Stimulated activated CD8-positive, alpha-beta memory T cell treated with anti-CD3 and anti-CD28 coated beads, Interleukin-2, amount 100 ng/mL, for 48 hours (primary cell): ENCODE measurements at places on chromosomes 5 and 9.

GRCh38 chr9:124267271-124267807 is 9.6 kb downstream of the NEK6 start:
- no peak for DNase-seq

DNA sequence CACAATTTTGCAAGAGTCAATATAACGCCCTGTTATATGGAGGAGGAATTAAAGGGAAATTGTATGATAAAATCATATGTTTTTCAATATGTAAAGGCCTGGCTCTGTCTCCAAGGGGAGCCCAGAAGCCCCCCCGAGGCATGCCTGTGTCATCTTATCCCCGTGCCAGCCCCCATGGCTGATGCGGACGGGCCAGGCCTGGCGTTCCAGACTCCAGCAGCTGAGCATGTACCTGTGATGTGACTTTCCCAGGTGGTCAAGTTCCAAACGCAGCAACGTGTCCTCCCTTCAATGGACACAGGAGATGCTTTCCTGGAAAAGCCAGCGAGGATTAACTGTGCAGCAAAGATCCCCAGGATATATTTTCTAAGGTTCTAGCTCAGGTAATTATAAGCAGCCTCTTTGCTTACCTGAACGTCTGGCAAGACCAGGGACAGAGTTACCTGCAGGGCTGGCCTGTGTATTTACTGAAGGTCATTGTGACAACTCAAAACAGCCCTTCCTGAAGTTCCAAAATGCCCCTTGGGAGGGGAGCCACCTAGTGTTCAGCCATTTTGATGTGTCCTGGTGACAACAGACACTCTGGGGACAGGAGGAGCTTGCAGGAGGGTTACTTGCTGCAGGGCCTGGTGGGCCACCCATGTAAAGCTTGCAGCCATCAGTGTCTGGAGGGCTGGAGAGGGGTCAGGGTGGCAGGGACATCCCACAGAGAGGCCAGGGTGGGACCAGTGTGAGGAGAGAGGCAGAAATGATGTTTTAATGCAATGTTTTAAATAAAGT is 53.3 kb upstream of the RNU6ATAC start:
- DNase-seq, result no peak

GRCh38 chr9:70588381-70588780 is 173.9 kb upstream of the KLF9 start:
- no peak for DNase-seq

DNA sequence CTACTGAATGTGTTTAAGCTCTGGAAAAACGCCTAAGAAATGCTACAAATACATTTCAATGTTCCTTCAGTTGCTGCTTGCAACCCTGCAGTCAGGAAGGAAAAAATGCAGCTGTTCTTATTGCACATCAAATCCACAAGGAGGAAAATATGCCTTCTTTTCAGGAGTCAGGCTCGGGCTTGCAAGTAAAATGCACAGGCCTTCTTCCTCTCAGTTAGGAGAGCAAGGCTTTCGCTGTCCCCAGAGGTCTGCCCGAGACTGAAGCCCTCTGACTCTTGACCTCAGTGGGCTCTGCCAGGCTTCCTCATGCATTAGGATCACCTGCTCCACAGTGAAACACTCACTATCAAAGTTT is 899 bp upstream of the SHC3 start:
- no peak for DNase-seq

GRCh38 chr9:108468364-108468763 is 387.4 kb downstream of the ACTL7B start:
- DNase-seq, result peak; percentile 4

- DNase-seq, result no peak
These were observed 50.4 kb upstream of the SYNPO start for GRCh38 chr5:150589862-150590601.

DNA sequence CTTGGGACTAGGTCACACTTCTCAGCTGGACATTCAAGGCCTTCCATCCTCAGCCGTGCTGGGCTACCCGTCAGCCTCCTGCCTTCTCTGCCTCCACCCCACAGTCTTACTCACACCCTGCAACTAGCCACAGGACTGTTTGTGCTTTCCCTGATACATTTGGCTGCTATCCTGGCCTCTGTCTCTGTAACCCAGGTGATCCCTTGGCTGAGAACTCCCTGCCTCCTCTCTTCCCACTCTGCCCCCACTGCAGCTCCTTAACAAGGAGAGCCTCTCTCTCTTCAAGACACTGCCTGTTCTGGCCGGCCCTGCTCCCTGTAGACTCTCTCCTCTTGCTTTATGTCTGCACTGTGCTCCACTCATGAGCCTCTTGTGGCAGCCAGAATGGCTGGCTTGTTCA is 120.6 kb downstream of the MSX2 start:
- DNase-seq, result no peak

DNA sequence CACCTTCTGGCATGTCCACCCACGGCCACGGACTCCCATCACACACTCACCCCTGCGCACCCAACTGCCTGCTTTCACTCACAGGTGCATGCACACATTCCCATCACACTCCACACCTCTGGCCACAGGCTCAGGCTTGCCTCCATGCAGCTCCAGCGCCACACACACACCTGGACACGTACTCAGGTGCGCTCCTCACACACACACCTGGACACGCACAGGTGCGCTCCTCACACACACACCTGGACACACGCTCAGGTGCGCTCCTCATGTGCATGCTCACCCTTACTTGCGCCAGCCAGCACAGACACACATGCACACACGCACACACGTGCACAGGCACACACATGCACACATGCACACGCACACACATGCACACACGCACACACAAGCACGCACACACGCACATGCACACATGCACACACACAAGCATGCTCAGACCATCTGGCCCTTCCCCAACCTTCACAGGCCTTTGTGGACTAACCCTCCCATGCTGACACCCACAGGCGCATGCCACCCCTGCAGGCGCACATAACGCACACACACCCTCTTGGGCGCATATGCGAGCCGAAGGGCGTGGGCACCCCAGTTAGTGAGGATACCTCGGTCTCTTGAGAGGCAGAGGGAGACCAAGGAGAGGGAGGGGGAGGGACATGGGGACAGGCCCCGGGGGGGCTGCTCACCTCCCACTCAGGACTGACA is 8.3 kb downstream of the GRIN1 start:
- no peak for DNase-seq

DNA sequence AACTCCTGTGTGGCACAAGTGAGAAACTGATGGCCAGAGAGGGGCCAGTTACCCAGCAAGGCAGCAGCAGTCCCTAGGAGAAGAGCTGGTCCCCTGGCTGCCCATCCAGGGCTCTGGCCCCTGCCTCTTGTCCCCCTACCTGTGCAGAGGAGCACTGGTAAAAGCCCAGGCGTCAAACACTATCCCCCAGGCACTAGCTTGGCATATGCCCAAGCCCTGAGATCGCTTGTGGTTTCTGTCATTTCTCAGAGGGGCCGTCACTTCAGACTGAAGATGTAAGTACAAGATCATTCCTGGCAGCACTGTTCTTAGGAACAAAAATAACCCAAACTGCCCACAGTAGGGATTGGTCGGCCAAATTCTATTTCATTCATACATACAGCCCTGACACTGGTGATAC is 53.9 kb downstream of the COL15A1 start:
- no peak for DNase-seq

DNA sequence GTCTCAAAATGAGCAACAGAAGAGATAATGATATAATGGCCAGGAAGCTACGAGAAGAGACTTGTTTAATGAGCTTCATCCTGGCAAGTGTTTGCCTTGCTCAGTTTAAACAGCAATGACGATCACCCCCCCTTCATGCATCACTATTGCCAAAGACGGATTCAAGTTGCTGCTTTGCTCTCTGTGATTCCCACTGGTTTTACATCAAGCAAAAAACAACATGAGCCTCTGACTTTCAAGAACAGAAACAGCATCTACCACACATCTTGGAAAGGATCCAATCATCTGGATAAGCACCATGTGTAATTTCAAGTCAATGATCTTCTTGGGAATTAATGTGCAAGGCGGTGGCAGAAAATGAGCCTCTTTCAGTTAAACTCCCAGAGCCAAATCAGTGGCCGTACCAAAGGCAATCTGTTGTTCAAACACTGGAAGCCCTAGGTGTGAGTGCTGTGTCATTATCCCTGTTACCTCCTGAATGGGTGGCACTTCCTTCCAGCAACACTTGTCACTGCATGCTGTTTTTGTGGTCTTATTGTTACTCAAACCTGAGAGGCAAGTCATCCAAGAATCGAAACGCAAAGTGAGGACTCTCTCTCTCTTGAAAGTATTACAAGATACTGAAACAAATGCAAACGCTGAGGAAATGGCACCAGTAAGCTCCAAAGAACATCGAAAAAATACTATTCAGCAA is 72.8 kb downstream of the MED27 start:
- no peak for DNase-seq

- DNase-seq, result no peak
These were observed 271.9 kb downstream of the NSG2 start for GRCh38 chr5:174317256-174317894.

- DNase-seq, result no peak
These were observed 146.3 kb downstream of the RORB start for GRCh38 chr9:74643303-74643923.
